ENCODE measurements at places on chromosomes 5 and 9.

- no peak for DNase-seq
Observed at GRCh38 chr5:139856714-139857113, 61.1 kb downstream of the PSD2 start.

DNA sequence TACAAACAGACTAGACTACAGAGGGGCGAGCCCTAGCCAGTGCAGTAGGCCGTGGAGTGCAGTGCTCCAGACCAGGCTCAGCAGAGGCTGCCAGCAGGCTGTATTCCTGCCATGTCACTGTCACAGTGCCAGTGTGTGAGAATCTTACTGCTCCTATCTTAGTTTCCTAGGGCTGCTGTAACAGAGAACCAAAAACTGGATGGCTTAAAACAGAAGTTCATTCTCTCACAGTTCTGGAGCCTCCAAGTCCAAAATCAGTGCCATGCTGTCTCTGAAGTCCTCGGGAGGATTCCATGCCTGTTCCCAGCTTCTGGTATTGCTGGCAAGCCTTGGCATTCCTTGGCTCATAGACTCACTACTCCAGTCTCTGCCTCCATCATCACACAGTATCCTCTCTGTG lies 75.0 kb upstream of the SAP30L start:
- no peak for DNase-seq

DNA sequence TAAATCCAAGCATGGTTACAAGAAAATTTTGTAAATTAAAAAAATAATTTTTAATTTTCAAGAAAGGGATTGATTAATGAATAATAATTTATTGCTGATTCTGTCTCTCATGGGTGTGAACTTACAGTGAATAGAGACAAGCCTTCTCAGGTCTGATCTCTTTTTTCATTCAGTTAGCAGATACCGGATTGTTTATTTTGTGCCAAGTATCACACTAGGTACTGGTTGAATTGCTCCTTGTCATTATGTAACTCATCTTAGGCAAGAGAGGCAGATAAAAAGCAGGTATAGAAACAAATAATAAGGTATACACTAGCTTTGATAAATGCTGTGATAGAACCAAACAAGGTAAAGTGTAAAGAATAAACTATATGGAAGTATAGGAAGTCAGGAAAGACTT lies 283.3 kb downstream of the PJA2 start:
- DNase-seq, result no peak

- DNase-seq, result no peak
Observed at GRCh38 chr5:38259809-38260160, 1.4 kb downstream of the EGFLAM start.

GRCh38 chr5:88808153-88808552 lies 74.8 kb downstream of the MEF2C start:
- no peak for DNase-seq

DNA sequence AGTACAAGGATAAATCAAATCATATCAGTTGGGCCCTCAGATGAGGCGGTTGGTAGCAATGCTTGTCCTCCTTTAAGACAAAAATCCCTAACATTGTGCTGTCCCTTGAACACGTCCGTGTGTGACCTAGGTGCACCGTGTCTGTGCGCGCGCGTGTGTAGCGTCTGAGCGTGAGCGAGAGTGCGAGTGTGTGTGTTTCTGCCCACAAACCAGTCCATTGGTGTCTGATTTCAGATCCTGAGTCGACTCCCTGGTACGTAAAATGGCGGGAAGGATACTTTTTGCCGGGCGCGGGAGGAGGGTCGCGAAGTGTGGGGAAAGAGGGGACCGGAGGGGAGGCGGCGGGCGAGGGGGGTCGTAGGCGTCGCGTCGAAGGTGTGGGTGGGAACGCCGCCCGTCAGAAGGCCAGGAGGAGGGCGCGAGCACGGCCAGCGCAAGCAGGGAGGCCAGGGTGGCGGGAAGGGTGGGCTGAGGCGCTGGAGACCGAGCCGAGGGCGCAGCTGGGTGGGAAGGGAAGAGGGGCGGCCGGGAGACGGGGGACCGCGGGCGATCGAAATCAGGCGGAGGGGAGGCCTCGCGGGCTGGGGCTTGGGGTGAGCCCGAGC lies 8.9 kb downstream of the OTP start:
- no peak for DNase-seq

DNA sequence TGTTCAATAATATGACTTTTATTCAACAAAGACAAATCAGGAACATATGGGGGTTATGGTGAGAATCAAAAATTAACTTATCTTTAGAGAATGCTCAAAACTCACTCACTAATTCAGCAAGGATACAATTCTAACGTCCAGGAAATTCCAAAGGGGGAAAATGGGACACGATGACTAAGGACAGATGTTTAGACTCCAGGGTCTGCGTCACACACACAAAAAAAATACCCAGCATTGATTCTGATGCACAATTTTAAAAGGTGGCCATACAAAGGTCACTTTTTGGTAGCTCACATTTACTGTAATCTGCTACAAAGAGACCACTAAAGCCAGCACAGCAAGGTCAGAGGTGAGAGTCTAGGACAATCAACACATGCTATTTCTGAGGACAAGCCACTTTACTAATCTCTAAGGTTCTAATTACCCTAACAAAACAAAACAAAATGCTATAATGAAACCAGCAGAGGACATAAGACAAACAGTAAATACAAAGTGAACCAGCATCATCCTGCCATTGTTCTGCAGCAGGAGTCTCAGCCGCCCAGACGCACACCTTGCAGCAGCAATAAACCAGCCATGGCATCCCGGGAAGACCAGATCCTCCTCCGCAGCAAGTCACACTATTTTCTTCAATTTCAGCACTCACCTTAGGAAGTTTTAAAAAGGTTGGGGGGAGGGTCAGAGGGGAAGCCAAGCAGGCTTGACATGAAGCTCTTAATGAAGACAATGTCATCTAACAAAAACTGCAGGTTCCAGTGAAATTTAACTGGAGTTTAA lies 57.8 kb downstream of the TTC39B start:
- DNase-seq, result no peak

- no peak for DNase-seq
Observed at GRCh38 chr5:129909225-129909624, 5.0 kb downstream of the CHSY3 start.

DNA sequence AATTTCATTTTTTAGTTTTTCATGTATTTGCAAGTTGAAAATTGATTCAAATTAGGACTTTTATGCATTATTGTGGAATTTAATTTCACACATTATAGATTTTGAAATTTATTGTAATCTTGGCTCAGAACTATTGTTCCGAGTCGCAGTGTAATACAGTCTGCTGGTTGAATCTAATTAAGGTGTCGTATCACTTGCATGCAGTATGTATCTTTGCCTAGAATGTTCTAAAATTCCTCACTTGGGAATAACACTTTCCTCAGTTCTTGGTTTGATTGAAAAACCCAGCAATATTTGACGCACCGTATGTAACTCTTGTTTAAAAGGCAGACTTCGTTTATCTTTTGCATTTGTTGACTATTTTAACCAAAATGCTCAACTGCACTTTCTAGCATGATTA lies 49.4 kb downstream of the MELK start:
- DNase-seq, result no peak

- DNase-seq, result no peak
Observed at GRCh38 chr5:66307647-66308241, 163.6 kb downstream of the SREK1 start.

GRCh38 chr5:24535646-24536045 lies 109.1 kb downstream of the CDH10 start:
- no peak for DNase-seq

- no peak for DNase-seq
Observed at GRCh38 chr9:69748304-69748703, 11.5 kb downstream of the PTAR1 start.

DNA sequence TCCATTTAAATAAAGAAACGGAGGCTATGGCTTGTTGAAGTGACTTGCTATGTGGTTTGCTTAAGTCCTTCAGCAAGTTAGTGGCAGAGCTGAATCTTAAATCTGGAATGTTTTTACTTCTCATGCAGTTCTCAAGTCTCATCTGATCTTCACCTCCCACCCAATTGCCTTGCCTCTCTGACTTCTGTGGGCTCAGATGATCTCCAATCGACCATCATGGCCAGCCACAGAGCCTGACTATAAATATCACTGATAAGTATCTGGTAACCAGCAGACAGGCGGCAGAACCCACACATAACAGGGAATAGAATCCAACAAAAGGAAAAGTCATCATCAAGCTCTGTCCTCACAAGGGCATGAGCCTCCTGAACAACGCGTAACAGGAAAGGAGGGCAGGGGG lies 149.9 kb downstream of the FAM114A2 start:
- no peak for DNase-seq

- DNase-seq, result no peak
Observed at GRCh38 chr9:124776954-124777648, at the start of gene OLFML2A. Gene OLFML2A (plus strand): TSS chr9:124777133. CDS start chr9:124777271, 138 bp downstream.

DNA sequence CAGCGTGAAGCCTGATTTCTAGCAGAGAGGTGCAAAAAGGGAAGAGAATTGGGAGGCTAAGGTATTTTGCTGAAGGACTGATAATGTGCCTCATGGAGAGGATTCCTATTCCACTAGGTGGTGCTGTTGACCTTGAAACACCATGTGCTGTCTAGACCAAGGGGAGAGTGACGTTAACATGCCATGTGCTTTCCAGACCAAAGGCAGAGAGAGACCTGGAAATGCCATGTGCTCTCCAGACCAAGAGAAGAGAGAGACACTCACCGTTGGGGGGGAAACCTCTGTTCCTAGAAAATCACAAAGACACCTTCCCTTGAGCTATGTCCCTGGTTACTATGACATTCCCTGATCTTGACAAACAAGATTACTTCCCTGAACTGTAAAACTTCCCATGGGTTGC lies 286.0 kb upstream of the TUSC1 start:
- no peak for DNase-seq

DNA sequence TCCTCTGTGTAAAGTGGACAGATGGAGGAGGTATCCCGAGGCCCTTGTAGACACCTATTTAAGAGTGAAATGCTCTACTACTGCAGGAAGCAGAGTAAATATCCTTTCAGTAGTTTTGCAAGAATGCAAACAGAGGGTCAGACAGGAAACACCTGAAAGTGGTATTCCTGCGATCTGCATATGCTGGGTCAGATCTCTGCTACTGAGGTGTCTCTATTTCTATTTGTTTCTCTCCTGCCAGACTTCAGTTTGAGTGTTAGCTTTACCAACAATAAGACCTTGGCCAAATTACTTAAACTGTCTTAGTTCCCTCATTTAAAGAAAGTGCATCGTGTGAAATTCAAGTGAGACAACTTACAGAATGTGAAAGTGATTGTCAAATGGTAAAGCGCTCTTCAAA lies 47.6 kb downstream of the JAKMIP2 start:
- no peak for DNase-seq

- DNase-seq, result no peak
Observed at GRCh38 chr9:130197888-130198287, 25.7 kb downstream of the NCS1 start.

DNA sequence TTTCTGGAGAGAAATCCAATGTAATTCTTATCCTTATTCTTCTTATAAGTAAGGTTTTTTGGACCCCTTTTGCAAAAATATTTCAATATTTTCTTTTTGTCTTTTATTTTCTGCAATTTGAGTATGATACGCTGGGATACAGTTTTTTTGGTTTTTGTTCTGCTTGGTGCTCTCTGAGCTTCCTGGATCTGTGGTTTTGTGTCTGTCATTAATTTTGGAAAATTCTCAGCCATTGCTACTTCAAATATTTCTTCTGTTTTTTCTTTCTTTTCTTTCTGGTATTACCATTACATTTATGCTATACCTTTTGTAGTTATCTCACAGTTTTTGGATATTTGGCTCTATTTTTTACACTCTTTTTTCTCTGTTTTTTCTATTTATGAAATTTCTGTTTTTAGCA lies 50.1 kb downstream of the ZNF618 start:
- DNase-seq, result no peak

- no peak for DNase-seq
Observed at GRCh38 chr9:111815285-111816070, 20.7 kb upstream of the SHOC1 start.

DNA sequence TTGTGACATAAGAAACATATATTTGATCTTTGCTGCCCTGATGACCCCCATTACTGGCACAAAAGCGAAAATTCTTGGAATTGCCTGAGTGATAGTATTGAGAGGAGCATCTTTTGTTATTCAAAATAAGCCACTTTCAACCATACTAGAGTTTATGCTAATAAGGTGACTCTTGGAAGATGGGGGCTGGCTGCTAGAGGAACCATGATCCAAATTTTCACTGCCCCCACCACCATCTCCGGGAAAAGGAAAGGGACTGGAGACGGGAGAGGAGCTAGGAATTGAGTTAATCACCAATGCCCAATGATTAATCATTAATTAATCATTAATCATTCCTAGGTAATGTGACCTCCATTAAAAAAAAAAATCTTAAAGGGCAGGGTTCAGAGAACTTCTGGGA lies 25.6 kb downstream of the FBXW11 start:
- DNase-seq, result no peak

- no peak for DNase-seq
Observed at GRCh38 chr9:17859987-17860386, 281.1 kb downstream of the SH3GL2 start.

GRCh38 chr5:75325242-75325641 lies 11.8 kb upstream of the HMGCR start:
- no peak for DNase-seq

DNA sequence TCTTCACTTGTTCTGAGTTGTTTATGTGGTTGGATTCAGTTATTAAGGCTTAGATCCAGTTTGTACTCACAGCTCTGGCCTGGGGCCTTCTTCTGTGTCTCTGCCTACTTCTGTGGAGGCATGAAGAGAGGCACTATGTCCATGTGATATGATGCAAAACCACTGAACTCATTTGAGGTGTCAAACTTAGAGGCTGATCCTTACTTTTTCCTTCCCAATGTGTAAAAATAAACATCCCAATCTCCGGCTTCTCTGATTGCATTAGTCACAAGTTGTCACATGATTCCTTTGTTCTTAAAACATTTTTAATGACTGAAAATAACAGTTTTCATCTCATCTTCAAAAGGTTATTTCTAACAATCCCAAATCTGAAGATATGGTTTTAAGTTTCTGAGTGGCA lies 276.0 kb upstream of the RGMB start:
- DNase-seq, result no peak

GRCh38 chr5:154363411-154363810 lies 82.4 kb upstream of the SAP30L start:
- no peak for DNase-seq

GRCh38 chr9:96877269-96877668 lies 23.0 kb upstream of the ZNF782 start:
- DNase-seq, result no peak

DNA sequence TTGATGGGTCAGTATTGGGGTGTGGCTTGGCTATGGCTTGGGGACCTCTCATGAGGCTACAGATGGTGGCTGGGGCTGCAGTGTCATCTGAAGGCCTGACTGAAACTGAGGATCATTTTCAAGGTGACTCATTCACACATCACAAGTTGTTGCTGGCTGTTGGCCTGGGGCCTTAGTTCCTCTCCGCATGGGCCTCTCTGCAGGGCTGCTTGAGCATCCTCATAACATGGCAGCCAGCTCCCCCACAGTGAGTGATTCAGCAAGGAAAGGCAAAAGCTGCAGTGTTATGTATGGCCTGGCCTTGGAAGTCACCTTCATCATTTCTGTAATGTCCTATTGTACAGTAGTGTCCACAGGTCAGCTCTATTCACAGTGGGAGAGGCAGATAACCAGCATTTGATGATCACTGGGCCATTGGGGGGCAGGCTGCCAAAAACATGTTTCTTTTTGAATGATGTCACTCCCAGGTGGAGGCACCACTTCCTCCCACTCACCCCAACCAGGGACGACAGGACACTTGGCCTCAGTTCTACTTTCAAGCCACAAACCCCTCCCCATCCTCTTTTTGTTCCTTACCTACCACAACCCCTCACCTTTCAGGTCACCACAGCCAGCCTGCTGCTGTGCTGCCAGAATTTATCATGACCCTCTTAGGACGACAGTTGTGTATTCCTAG lies 14.4 kb downstream of the FGD3 start:
- no peak for DNase-seq
